Activated CD4-positive, CD25-positive, alpha-beta regulatory T cell treated with anti-CD3 and anti-CD28 coated beads, Interleukin-2, amount 50 U/mL, for 16 hours (primary cell): ENCODE measurements at places on chromosomes 3 and 15.

- DNase-seq, result no peak
These were observed 83.5 kb upstream of the NAALADL2 start for GRCh38 chr3:174775603-174776002.

DNA sequence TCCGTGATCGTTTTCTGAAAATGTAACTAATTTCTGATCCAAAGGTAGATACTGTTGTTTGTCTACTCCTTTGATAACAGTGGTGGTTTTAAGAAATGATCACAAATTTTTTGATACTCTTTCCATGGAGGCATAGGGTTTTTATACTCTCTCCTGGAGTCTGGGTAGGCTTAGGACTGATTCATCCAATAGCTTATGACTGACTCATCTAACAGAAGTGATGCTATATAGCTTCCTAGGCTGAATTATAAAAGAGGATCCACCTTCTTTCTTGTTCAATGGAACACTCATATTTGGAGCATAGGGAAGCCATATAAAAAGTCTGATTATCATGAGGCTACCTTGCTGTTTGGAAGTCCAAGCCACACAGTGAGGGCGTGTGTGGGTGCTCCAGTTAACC lies 84.3 kb downstream of the CHST2 start:
- DNase-seq, result no peak

- no peak for DNase-seq
These were observed 369.0 kb upstream of the CDIN1 start for GRCh38 chr15:36210426-36210825.

GRCh38 chr3:150365132-150365604 lies 42.9 kb upstream of the TSC22D2 start:
- DNase-seq, result no peak

DNA sequence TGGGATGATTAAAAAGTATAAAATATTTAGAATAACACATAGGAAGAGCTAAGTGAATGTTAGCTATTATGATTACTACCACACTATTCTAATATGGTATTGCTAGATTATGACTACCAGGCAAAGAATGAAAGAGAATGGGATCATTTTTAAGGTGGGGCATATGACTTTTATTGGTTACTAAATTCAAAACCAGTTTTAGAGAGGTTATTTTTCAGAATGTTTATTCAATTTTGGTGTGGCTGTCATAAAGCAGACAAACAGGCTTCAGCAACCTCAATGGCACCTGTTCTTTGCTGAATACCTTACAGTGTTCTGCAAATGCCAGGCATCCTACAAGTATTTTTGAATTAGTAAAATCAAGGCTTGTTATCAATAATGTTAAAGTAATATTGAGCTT lies 12.8 kb downstream of the SPTSSB start:
- no peak for DNase-seq

GRCh38 chr15:80999623-81000036 lies 1.1 kb upstream of the TLNRD1 start:
- peak; percentile 21 for DNase-seq

DNA sequence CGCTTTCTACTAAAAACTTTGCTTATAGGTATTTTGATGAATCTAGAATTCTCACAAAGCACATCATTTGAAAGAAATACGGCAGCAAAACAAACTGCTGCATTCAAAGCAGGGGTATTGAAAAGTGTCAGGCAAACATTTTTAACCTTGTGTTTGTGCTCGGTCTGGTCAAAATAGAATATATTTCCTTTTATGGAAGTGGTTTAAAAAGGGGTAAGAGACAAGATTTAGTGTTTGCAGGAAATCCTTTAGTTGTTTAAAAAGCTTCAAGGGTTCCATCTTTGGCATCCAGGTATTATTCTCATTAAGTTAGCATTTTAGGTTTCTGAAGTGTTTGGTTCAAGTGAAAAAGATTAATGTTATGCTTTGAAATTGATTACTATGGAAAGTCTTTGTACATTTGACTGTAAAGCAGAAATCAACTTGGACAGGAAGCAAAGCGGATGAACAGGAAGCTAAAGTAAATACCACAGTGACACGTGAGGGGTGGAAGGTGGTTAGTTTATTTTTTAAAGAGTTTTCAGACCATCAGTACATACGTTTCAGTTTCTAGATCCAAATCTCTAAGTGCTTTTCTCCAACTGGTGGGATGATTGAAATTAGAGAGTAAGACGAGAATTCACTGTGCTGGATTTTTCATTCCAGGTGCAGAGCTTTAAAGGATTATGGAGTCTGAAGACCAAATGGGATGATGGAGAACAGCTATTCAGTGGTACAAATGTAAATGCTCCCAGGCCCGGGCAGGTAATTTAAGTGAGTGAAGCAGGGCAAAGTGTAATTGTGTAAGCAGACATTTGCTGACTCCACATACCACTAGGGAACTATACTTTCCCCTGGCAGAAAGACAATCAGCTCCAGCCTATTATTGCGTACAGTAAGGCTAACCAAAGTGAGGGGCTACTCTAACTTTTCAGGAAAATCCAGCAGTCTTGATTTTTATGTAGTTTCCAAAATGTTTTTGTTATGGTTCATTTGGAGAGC lies 341.8 kb upstream of the TBL1XR1 start:
- peak; percentile 10 for DNase-seq

GRCh38 chr3:2870724-2871333 lies 239.3 kb downstream of the IL5RA start:
- DNase-seq, result no peak

GRCh38 chr15:57635300-57635909 lies 43.7 kb downstream of the MYZAP start:
- no peak for DNase-seq

DNA sequence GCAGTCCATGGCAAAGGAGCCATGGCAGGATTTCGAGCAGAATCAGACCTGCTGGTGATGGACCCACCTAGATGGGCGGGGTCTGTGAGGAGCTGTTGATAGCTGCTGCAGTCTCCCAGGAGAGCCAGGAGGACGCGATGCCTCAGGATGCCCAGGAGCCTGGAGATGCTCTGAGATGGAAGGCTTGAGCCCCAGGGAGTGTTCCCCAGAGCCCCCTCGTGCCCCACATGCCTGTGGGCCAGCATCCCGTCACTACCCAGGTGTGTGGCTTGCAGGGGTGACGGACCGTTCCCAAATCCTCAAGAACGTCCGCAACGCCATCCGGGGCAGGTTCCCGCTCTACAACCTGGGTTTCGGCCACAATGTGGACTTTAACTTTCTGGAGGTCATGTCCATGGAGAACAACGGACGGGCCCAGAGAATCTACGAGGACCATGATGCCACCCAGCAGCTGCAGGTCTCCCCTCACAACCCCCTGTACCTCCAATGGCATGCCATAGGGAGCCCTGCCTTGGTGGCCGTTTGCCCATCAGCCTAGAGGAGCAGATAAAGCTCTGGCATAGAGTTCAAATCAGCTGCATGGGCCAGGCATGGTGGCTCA lies 6.7 kb downstream of the ITIH1 start:
- DNase-seq, result no peak

- DNase-seq, result no peak
These were observed 92.4 kb downstream of the TMEM266 start for GRCh38 chr15:76152197-76152596.

DNA sequence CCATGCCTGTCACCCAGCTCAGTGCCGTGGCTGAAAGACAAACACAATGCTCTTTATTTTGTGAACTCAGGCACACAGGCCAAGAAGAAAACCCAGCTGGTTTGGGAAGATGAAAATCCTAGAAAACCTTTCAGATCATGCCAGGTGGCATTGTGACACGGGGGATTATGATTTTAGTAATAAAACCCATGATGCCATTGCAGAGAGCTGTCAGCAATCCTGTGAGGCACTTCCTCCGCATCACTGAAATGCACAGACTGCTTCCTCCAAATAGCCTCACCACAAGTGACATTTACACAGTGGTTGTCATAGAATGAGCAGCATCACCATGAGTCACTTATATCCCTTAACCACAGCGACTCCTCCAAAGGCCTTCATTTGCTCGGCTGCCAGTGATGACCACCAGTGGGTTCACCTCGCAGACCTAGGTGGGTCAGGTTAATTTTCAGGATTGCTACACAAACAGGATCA lies 22.7 kb downstream of the ABHD6 start:
- no peak for DNase-seq

DNA sequence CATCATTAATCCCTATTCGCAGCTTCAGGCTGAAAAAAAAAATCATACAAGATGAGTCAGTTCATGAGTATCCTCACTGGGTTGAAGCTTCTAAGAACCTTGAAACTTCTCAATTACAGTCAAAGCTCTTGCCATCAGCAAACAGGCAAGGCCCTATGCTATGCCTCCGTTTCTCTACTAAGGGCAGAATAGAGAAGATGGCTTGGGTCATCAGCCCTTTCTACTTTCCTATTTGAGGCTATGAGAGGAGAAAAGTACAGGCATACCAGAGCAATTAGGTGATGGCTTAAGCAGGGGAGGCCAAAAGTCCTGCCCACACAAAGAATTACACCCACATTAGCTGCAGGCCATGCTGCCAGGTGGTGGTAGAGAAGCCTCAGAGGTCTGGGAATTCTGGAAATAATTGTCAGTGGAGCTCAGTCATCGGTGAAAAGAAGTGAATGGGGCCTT lies 89.0 kb downstream of the MRPL46 start:
- no peak for DNase-seq

- DNase-seq, result no peak
These were observed 43.5 kb upstream of the ULK4 start for GRCh38 chr3:42005401-42005800.

GRCh38 chr3:182465301-182466185 lies 327.8 kb upstream of the ATP11B start:
- DNase-seq, result no peak

- DNase-seq, result no peak
These were observed 1.5 kb downstream of the RHOA start for GRCh38 chr3:49410066-49410845.

DNA sequence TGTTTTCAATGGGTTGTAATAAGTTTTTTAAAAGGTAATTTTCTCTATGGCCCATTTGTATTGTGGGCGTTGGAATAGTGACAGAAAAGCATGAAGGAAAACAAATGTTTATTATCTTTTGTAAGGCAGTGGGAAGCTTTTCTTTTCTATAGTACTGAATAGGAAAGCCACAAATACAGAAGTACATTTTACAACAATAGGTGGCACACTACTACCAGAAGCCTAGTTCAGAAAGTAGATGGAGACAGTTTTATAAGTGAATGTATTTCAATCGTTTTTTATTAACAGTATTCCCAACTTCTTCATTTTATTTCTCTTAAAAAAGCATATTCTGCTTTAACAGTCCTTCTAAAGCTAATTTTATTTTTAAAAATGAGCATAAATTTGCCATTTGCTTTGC lies 296.7 kb downstream of the PTPRG start:
- no peak for DNase-seq

GRCh38 chr3:149042789-149043386 lies 43.4 kb downstream of the HLTF start:
- no peak for DNase-seq

DNA sequence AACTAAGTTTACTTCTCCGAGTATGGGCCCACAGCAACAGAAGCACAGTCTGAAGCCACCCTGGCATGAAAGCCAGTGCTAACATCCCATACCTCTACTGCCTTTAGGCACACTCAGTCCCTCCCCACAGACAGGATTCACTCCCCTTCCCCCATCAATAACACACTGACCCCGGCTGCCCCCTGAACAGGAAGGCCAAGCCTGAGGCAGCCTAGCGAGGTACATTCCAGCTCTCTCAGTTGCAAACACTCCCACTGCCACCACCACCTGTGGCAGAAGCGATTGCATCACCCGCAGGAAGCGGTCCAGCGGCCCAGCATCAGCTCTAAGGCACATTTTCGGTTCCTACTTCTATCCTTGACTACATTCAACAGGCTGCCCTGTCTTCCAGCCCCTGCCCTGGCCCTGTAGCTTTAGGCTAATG lies 7.0 kb upstream of the BMF start:
- no peak for DNase-seq

DNA sequence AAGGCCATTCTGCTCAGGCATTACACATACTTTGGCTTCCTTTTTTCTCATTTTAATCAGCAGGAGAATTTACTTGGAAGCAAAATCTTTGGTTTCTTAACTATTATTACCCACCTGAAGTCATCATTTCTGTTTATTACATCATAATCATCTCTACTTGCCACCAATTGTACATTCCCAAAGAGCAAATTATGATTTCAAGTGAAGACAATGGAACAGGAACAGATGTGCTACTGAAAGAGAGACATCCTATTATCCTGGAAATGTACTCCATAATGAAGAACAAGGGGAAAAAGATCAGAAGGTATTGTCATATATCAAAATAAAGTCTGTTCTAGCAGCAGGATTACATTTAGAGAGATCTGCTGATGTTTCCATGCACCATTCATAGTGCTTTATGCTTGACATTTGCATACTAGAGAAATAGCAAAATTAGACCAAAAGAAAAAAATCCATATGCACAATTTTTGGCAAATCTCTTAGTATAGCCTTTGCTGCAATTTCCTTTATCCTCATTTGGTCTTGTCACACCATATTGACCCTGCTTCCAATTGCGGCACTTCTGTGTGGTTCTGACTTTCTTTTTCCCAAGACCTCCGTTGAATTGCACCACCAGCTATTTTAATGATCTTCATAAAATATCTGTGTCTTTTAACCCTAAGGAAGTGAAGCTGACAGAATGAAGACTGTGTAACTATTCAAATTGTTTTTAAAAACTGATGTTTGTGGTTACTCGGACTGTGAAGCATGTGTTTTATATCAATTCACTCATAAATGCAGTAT lies 683.8 kb downstream of the ZNF385D start:
- no peak for DNase-seq

- no peak for DNase-seq
These were observed 216.1 kb downstream of the SHQ1 start for GRCh38 chr3:72632129-72632528.

DNA sequence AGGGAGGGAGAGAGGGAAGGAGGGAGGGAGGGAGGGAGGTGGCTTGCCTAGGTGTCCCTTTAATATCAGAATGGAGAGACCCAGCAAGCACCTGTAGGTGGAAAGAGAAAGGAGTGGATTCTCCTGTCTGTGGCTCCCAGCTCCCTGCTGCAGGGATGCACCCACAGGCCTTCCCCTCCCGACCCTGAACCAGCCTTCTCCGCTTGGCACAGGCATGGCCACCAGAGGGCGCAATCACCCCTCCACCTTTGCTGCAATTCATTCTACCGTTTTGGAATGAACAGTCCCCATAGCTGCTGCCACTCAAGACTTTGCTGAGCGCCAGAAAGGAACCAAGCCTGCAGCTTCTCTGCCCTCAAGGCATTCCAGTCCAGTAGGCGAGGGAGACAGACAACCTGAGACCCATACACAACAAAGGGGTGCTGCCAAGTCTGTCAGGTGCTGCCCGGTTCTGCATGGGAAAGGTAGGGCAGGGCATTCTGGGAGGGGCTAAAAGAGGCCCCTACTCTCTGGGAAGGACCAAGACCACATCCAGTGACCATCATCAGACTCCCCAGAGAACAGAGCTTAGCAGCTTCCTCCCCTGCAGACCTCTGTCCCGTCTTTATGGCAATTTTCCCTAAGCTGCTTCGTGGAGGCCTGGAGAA lies 4.9 kb downstream of the TLR9 start:
- DNase-seq, result peak; percentile 80

- no peak for DNase-seq
These were observed 180.7 kb upstream of the GRM7 start for GRCh38 chr3:6680119-6680806.

DNA sequence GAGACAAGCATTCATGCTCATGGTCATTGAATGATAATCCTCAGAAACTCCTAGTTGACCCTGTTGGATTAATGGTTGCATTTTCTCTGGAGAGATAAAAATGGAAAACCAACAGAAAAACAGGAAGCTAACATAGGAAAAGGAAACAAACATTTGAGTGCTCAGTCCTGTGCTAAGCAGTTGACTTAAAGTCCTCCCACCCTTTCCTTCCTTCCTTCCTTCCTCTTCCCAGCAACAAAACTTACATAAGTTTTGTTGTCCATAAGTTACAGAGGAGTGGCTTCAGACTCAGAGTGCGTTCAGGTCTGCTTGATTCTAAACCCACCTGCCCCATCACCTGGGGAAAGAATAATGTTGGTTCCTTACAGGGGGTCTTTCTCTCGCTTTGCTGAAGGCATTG lies 163.8 kb upstream of the RGMA start:
- DNase-seq, result no peak
